ENCODE measurements at places on chromosomes 7 and 10.

DNA sequence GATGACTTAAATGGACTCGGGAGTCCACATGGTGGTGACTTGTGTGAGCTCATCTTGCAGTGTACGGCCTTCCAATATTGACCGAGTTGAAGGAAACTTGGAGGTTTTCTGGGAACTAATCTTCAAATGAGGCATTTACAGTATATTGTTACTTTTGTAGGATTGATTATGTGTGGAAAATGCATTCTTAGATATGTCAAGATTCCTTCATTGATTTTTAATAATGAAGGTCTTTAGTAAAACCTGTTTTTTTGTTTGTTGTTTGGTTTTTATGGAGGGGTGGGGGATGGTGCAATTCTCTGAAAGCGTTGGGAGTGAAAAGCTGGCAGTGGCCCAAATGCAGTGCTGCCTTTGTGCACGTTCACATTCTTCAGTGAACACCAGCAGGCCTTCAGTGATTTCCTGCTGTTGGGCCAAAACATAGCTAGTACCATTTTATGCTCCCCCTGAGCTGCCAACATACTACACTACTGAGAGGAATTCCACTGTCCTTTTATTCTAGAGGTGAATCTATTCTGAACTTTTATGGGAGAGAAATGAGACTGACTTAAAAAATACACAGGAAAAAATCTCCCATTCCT is 50.4 kb downstream of the CCNY start:
- peak; percentile 50 for DNase-seq

DNA sequence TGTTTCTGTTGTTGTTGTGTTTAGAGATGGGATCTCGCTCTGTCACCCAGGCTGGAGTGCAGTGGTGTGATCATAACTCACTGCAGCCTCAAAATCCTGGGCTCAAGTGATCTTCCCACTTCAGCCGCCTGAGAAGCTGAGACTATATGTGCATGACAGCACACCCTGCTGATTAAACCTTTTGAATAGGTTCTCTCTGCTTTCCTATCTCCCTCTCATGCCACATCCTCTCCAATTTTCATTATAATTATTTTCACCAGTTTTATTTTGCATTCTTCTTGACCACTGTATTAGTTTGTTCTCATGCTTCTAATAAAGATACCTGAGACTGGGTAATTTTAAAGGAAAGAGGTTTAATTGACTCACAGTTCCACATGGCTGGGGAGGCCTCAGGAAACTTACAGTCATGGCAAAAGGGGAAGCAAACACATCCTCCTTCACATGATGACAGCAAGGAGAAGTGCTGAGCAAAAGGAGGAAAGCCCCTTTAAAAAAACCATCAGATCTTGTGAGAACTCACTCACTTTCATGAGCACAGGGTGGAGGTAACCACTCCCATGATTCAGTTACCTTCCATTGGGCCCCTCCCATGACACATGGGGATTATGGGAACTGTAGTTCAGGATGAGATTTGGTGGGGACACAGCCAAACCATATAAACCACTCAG is 12.9 kb downstream of the AGK start:
- no peak for DNase-seq

GRCh38 chr7:28096713-28097112 is 83.9 kb downstream of the JAZF1 start:
- DNase-seq: peak; percentile 47

- no peak for DNase-seq
Measured at GRCh38 chr10:18545621-18546305, 105.6 kb downstream of the NSUN6 start.

DNA sequence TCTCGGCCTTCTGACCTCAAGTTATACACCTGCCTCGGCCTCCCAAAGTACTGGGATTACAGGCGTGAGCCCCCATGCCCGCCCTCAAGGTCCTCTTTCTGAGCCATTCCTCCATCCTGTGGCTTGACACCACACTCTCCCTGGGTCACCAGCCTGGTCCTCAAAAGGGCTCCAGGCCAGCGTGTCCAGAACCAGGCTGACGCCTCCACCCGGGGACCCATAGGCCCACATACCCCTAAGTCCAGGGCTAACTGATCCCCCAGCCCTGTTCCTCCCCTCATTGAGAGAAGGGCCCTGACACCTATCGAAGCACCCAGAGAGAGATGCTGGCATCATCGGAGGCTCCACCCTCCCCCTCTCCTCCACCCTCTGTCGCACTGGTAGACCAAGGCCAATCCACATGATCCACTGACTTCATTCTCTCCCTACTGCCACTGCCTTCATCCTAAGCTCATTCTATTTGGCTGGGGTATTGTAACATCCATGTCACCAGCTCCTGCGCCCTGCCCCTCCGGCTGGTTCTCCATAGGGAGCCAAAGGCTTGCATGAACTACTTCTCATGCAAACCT is 46.7 kb downstream of the TMEM270 start:
- no peak for DNase-seq

DNA sequence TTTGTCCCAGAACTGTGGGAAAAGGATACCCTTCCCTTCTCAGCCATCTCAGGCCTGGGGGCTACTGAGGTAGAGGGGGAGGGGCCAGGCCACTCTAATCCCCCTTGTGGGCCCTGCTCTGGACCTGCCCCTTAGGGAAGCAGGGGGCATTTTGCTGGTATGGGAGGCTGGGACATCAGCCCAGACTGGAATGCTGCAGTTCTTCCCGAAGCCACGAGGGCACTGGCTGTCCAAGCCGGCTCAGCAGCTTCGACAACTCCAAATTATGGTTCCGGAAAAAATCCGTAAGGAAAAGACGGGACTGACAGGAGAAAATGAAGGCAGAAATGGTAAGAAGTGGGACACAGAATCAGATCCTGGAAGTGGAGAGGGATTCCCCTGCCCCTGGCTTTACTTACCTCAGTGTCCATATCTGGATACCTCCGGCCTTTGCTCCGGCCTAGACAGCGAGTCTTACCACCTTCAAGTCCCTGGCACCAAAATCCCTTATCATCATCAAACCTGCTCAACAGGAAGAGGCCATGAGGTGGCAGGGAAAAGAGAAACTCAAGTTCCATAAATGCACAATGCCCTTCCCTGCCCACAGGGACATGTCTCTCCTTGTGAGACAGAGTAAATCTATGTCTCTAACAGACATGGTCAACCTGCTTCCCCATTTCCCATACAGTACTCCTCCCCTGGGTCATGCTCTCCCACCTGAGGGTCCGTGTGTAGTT is 9.0 kb downstream of the NDST2 start:
- no peak for DNase-seq

DNA sequence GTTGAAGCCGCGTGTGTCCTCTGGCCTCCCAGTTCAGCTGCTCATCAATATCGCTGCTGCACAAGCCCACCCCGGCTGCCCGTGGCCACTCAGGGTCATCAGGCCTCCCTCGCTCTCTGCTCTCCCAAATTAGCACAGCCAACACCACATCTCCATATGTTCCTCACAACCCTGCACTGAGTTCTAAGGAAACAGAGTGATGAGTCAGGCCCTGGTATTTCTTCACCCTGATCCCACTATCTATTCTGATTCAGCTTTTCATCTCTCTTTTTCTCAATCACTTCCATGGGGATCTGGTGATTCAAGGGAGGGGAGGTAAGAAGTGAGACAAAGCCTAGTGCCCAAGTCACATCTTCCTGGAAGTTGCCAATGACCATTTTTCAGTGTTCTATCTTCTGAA is 23.8 kb downstream of the CYTH3 start:
- no peak for DNase-seq

DNA sequence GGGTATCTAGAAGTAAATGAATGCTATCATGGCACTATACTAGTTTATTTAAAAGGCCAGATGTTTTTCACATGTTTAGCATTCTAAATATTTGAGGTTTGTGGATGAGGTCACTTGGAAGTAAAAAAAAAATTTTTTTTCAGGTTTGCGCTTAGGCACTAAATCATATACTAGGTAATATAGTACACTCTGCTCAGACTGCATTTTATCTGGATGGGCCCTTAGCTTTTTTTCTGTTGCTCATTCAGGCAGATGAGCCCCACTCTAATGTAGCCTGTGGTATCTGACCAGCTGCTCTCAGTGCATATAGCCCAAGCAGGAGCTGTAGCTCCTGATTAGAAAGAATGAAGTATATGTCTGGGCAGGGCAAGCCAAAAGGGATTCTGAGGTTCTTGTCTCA is 210.1 kb downstream of the AUTS2 start:
- no peak for DNase-seq

DNA sequence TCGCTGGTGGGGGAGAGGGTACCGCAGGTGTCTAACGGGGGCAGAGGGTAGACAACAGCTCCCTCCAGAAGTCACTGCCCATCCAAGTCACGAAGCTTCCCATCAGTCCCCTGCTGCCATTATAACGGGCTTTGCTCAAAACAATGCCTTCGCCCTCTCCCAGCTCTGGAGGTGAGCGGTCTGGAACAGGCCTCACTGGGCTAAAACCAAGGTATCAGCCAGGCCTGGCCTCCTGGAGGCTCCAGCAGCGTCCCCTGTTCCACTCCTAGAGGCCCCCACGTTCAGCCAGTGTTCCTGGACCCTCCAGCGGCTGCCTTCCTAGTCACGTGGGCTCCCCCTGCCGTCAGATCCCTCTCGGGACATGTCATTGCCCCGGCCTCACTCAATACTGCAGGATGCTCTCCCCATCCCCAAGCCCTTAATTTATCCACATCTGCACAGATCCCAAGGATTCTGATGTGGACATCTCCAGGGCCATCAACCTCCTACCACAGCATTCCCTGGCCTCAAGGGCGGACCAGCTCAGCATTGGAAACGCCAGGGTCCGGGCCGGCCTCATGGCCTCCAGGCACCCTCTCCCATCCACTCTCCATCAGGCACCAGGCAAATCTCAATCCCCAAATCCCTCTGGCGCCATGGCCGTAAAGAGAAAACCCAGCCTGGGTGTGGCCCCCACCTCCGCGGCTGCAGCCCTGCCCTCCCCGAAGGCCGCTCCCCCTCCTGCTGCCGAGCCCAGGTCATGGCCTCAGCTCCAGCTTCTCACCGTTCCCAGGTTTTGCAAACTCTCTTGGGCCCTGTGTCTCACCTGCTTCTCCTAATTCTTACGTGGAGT is 104.1 kb upstream of the FAM20C start:
- DNase-seq: no peak

- DNase-seq: no peak
Measured at GRCh38 chr7:50676740-50677637, 105.7 kb downstream of the GRB10 start.

- no peak for DNase-seq
Measured at GRCh38 chr10:97724341-97724941, 10.9 kb downstream of the MARVELD1 start.

- no peak for DNase-seq
Measured at GRCh38 chr7:9836671-9837070, 1137.0 kb upstream of the PHF14 start.

DNA sequence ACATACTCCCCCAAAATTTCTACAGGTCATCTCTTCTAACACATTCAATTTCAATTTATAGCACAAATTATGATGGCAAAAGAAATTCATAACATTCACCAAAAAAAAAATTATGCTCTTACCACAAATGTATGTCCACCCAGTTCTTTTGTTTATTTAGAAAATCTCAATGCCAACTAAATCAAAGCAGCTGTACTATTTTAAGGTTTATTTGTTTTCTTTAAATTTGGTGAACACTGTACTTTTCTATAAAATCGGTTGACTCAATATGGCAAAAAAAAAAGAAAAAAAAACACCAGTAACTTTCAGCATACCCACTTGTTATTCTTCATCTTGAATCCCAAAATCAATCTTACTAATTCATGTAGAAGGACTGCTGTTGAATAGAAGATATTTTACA is 225.7 kb downstream of the AGMO start:
- DNase-seq: no peak

GRCh38 chr10:20004087-20004523 is 187.9 kb downstream of the PLXDC2 start:
- no peak for DNase-seq

DNA sequence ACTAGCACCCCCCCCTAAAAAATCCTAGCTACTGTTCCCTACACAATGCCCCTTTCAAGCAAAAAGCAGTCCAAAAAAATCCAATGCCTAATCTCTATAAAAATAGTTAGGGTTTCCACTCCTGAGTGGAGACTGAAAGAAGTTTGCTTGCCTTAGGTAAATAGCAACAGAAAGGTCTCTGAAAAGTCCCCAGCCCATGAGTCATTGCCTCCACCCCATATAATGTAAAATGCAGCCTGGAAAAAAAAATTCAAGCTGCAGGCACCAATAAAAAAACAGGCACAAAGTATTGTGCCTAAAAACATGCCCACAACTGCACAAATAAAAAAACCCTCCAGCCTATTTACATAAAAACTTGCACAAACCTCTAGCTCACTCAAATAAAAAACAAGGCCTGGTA is 47.5 kb downstream of the ZNF680 start:
- no peak for DNase-seq

DNA sequence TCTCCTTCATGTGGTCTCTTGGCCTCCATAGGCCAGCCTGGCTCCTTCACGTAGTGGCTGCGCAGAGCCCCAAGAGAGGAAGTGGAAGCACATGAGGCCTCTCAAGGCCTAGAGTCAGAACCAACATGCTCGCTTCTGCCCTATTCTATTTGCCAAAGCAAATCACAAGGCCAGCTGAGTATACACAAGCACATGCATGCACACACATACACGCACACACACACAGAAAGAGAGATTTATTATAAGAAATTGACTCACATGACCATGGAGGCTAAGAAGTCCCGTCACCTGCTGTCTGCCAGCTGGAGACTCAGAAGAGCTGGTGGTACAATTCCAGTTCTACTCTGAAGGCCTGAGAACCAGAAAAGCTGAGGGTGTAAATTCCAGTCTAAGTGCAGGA is 64.3 kb upstream of the NRP1 start:
- no peak for DNase-seq

- no peak for DNase-seq
Measured at GRCh38 chr10:23432639-23433038, 6.2 kb upstream of the OTUD1 start.

GRCh38 chr10:117442521-117442920 is 67.3 kb upstream of the PDZD8 start:
- DNase-seq: no peak

DNA sequence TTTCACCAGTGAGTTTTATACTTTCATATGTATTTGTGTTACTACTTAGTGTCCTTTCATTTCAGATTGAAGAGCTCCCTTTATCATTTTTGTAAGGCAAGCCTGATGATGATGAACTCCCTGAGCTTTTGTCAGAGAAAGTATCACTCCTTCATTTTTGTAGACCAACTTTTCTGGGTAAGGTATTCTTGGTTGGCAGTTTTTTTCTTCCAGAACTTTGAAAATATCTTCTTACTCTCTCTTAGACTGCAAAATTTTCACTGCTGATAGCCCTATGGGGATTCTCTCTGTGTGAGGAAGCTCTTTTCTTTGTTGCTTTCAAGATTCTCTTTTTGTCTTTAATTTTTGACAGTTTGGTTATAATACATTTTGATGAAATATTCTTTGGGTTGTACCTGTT is 35.7 kb downstream of the CCDC7 start:
- DNase-seq: no peak

GRCh38 chr7:143408686-143409561 is at the start of gene EPHA1:
EPHA1 (minus strand) TSS chr7:143408856; CDS start chr7:143408805, 51 bp downstream.
- peak; percentile 38 for DNase-seq
